ENCODE measurements at places on chromosomes 7 and 10.
A peak's percentile ranks its signal among the peaks of the same experiment; 100 is the strongest.

DNA sequence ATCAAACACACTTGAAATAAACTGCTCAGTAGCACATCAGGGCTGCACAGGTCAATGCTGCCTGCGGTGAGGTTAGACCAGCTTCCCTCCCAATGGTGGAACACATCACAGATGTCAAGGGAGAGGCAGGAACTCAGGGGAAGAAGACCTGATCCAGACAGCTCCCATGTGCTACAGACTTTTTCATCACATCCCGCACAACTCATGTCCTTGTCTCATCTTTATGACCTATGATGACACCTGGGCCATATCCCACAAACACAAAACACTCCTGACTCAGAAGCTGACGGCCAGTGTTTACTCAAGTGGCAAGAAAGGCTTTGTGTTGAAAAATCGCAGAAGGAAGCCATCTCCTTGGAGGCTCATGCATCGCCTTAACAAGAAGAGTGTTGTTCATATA is 91.6 kb downstream of the HTR5A start:
- no peak for DNase-seq

DNA sequence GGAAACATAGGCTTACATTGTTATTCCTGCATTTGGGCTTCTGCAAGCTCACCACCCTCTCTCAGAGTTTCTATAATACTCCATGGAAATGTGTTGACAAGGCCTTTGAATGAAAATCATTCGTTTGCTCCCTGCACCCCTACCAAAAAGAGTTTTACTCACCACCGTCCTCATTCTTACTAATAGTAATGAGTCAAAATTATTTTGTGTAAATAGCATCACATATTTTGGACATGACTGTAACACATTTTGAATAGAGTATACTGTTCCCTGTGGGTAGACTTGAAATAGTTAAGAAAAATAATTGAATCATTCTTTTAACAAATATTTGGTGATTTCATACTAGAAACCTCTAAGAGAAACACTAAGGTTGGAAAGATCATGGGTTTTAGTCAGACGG is 84.6 kb downstream of the AKAP9 start:
- DNase-seq, result no peak

DNA sequence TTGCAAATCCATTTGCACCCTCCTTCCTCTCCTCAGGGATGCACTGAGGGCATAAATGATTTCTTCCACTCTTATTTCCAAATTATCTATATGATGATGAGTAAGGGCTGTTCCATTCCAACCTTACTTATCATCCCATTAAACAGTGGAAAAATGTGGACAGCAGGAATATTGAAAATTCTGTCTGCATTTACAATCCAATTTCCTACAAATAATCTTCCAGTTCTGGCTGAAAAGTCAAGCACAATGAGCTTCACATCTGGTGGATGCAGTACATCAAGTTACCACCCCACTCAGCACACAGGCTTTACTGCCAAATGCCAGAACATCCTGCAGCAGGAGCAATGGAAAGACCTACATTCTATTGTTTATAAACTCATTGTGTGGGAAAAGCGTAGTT is 345.0 kb upstream of the STEAP1 start:
- no peak for DNase-seq

DNA sequence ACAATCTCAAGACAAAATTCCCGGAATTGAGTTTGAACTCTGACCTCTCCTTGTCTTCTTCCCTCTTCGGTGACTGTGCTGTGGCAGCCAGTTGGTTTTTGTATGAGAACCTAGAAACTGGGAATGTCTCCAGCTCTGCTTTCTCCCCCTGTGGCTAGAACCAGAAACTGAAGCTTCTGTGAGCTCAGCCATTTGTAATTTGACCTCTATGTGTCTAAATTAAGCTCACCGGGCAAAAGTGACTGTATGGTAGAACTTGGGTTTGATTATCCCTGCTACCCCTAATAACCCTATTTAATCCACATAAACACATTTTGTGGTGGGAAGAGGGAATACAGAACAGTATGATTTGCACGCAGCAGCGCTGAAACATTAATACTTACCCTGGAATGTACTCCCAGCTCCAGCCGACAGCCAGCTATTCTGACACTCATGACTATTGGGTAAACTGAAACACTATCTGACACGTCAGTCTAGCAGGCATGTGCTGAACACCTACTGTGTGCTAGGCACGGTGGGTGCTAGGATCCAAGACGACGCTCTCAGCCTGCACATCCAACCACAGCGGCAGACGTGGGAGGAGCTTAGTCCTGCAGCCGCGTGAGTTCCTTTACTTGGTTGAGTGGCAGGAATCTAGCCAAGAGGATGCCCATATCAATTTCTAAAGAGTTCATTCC is 324.8 kb downstream of the SFMBT2 start:
- DNase-seq, result no peak

- DNase-seq, result no peak
Observed at GRCh38 chr10:127302343-127302742, 106.0 kb upstream of the INSYN2A start.

- no peak for DNase-seq
Observed at GRCh38 chr7:131726031-131726430, 169.6 kb upstream of the PODXL start.

GRCh38 chr7:29447828-29448227 is 115.8 kb upstream of the PRR15 start:
- no peak for DNase-seq

DNA sequence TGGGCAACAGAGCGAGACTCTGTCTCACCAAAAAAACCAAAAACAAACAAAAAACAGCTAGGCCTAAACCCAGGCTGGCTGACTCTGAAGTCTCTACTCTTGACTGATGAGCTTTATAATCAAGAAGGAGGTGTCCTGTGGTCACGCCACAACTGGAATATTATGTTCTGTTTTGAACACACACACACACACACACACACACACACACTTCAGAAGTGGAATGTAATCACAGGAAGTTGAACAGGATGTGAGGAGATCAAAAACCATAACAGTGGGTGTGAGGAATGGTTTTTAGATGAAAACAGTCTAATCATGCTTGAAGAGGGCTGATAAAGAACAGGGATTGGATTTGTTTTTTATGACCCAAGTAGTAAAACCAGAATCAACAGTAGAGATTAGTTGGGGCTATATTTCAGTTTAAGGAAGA is 51.1 kb upstream of the IL6 start:
- DNase-seq, result peak; percentile 13

DNA sequence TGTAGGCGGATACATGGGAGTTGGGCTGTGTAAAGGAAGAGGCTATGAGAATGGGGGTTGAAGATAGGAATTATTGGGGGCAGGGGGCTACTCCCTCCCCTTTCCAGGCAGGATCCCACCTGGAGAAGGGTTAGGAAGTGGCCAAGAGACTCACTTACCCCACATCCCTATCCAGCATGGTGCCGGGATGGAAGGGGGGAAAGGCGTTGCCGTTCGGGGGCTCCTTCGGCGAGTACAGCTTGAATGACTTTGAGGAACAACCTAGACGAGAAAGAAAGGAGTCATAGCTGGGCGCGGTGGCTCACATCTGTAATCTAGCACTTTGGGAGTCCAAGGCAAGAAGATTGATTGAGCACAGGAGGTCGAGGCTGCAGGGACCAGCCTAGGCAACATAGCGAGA is 8.9 kb downstream of the LDB1 start:
- DNase-seq, result no peak

DNA sequence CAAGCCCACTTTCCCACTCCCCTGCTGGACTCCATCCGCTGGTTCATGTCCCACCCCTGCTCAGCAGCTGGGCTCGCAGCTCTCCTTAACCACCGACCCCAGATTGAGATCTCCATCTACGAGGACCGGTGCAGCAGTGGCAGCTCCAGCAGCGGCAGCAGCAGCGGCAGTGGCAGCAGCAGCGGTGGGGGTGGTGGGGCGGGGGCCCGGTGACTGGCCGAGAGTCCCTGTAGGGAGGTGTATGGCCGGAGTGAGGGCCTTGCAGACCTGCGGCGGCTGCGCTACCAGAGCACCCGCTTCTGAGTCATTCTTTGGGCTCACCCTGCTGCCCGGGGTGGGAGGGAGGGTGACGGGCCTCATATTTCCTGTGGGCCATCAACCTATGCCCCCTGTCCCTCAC is 15.8 kb downstream of the GOLGA7B start:
- DNase-seq, result no peak

DNA sequence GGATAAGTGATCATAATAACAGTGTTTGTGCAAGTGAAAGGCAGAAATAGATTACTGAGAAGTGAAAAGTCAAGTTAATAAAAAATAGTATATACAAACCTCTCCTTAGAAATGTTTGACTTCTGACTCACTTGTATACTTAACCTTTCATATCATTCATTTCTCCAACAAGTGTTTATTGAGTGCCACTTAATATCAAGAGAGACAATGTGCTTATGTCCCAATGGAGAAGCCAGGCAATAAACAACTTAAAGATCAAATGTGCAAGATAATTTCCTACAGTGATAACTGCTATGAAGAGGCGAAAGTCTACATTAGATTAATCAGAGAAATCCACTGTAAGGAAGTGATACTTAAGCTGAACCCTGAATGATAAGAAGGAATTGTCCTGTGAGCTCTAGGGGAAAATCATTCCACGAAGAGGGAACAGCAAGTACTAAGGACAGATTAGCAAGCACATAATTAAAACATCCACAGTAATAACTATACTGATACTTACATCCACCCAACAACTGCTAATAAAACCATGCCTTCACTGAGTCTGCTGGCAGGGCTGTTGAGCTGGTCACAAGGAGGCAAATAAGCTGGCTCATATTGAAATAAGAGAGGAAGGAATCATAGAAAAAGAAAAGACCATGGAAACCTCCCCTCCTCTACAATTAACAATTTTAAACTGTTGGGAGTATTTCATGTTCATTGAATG is 203.5 kb downstream of the CTNNA3 start:
- DNase-seq, result no peak

GRCh38 chr7:128404886-128405470 is 4.8 kb downstream of the IMPDH1 start:
- DNase-seq, result no peak

GRCh38 chr10:12512332-12513002 is 163.1 kb downstream of the CAMK1D start:
- no peak for DNase-seq

DNA sequence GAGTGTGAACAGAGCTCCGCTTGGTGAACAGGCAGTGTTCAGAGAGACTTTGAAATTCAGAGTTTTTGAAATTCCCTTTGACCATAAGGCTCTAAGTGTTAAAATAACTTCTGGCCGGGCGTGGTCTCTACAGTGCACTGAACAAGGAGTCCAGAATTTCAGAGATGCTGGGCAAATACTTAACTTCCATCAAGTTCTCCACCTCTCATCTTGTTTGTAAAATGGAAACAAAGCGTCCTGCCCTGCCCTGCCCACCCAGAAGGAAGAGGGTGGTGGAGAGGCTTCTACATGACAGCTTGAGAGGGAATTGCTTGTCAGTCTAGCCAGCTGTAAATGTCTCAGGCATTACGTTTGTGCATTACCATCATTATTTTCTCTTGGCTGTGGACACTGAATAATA is 102.6 kb downstream of the RGS10 start:
- no peak for DNase-seq

DNA sequence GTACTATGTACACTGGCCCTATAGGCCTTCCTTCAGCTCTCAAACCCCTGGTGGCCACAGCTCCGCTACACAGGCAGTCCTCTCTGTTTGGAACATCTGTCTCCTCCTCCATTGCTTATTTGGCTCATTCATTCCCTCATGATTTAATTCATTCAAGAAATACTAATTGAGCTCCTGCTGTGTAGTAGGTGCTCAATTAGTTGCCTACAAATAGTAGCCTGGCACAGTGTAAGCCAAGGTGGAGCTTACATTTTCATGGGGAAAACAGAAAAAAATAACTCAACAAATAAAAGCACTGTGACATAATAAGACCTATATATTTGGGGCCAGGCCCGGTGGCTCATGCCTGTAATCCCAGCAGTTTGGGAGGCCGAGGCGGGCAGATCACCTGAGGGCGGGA is 3.4 kb upstream of the FIS1 start:
- DNase-seq, result no peak

All from activated T-cell treated with anti-CD3 and anti-CD28 coated beads for 4 hours (primary cell).